Activated CD4-positive, CD25-positive, alpha-beta regulatory T cell (primary cell): ENCODE measurements at places on chromosomes 16 and 17.

DNA sequence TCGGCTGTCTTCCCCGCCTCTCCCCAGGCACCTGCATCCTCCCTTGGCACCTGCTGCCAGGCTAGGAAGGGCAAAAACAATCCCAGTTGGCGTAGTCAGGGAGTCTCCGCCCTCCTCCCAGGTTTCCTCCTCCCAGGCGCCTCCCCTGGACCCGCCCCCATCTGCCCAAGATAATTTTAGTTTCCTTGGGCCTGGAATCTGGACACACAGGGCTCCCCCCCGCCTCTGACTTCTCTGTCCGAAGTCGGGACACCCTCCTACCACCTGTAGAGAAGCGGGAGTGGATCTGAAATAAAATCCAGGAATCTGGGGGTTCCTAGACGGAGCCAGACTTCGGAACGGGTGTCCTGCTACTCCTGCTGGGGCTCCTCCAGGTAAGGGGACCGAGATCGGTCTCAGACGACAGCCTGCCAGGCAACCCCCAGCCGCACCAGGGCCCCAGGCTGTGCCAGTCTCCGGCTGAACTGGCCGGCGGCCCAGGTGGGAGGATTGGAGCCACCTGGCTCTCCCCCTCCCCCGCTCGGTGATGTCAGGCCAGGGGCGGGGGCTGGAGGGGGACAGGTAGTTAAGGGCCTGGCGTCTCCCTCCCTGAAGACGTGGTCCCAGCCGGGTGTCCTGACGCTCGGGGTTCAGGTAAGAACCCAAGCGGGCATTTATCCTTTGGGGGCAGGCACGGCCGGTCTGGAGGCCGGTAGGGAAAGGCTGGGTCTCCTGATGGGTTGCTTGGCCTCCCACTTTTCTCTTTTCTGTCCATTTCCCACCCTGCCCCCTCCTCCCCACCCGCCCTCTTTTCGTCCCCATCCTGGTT, at the start of gene GRB7:
Gene GRB7, plus strand, starts transcription at position 179 of the 808 bp plus-strand sequence. CDS start 4,364 bp downstream, outside the sequence.
- no peak for DNase-seq

- no peak for DNase-seq
Measured at GRCh38 chr17:4751932-4752331, 12.2 kb upstream of the CXCL16 start.

- no peak for DNase-seq
Measured at GRCh38 chr16:62965831-62966230, 929.6 kb upstream of the CDH8 start.

DNA sequence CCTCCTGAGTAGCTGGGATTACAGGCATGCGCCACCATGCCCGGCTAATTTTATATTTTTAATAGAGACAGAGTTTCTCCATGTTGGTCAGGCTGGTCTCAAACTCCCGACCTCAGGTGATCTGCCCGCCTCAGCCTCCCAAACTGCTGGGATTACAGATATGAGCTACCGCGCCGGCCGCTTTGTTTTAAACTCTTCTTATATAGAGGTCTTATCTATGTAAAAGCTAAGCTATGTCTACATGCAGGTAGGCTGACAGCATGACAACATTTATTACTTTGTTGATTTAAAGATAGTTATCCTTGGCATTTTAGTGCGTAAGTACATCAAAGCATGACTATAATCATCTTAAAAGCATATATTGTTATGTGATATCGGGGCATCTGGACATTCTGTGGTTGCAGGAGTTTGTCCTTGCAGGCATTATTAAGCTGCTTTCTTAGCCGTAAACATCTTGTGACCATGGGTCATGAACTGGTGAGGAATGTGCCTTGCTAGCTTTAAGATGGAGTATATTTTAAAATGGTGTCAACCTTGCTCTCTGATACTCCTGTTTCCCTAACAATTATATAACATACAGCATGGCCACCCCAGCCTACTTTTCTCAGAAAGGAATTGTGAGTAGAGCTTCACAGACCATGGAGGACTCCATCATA, 45.8 kb upstream of the TAOK1 start:
- no peak for DNase-seq

- no peak for DNase-seq
Measured at GRCh38 chr16:75256696-75257343, 5.4 kb upstream of the BCAR1 start.
